ENCODE measurements at places on chromosomes 16 and 17.

- no peak for DNase-seq
Observed at GRCh38 chr17:76481071-76481655, 13.8 kb downstream of the AANAT start.

DNA sequence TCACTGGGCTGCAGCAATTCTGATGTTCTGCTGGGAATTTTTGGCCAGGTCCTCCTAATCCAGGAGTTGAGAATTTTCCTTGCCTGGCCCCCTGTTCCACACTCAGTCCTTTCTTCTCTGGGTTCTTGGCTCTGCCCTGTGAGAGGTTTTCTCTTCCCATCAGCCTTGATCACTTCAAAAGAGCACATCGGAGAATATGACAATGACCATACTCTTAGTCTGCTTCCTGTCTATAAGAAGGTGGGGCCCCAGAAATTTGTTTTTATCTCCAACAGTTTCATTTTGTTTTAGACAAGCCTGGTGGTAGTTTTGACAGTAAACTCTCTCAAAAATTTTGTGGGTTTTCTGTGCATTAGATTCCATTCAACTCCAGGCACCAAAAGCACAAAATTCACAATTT lies 70.7 kb downstream of the C17orf67 start:
- DNase-seq: no peak

DNA sequence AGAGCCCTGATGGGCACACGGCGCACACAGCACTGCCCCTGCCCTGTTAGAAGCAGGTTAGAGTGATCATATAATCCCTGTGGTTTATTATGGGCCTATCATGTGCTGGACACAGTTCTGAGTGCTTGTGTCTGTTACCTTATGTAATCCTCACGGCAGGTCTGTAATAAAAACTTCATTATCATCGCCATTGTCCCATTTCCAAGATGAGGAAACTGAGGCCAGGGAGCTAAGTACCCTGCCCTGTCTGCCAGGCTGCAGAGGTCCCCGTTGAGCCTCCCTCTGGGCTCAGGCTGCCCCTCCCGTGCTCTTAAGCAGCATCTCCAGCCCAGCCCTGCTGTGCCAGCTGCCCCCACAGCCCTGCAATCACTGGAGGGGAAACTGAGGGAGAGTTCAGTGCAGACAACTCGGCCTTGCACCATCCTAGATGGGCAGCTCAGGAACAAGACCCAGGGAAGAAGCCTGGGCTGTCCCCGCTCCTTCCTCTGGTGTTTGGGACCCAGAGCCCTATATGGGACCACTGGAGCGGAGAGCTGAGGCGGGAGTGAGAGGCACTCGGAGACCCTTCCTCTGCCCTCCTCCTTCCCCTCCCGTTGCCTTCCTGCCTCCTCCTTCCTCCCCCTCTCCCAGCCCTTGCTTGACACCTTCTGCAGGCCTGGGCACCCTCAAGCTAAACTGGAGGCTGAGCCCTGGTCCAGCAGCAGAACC lies 42.0 kb downstream of the WNT3 start:
- no peak for DNase-seq

DNA sequence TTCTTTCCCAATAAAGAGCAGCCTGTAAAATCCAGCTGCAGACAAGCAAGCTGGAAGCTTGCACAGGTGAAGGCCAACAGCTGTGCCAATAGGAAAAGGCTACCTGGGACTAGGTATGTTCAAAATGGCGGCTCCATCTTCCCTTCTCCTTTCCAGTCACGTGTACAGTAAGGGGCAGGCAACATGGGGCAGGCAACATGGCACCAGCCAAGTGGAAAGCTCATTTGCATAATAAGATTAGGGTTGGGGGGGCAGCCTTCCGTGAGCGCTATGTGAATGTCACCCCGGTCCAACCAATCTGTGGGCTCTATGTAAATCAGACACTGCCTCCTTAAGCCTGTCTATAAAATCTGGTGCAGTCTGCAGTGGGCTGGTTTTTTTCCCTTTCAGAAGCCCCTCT lies 31.3 kb downstream of the TVP23A start:
- no peak for DNase-seq

GRCh38 chr17:56125830-56126819 lies 27.1 kb upstream of the ANKFN1 start:
- DNase-seq: no peak

DNA sequence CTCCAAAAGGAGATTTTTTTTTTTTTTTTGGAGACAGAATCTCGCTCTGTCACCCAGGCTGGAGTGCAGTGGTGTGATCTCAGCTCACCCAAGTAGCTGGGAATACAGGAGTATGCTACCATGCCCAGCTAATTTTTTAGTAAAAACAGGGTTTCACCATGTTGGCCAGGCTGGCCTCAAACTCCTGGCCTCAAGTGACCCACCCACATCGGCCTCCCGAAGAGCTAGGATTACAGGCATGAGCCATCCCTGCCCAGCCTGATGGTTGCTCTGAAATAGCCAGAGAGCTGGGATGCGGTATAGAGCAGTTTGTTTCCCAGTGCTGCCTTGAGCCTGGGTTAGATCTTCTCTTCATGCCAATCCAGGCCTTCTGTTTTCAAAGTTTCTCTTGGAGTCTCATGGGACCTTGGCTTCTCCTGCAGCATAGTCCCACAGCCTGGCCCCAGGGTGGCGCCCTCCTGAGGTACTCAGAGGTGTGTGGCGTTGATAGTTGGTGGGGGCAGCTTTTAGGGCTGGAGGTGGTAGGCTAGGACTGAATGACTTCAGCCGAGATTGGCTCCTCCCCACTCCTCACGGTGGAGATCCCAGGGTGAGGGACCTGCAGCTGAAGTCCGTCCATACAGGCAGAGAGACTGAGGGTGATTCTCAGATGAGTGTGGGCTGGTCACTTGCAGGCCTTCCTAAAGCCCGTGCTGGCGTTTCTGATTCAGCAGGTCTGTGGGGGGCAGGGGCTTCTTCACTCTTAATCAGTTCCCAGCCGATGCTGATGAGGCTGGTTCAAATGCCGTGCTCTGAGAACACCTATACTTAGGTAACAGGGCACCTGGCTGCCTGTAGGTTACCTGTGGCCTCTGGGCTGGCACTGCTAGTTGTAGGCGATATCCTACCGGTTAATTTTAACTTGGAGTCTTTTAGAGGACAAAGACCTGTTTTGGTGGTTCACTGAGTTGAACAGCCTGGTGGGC lies 52.0 kb downstream of the TNFRSF13B start:
- DNase-seq: no peak

- no peak for DNase-seq
Observed at GRCh38 chr16:86018071-86018470, 119.1 kb downstream of the IRF8 start.

- DNase-seq: no peak
Observed at GRCh38 chr17:42122371-42123303, at the start of gene HSPB9. Gene HSPB9, plus strand, starts transcription at chr17:42122804. Its CDS starts 47 bp downstream, at chr17:42122851.

GRCh38 chr16:9412031-9412914 lies 320.8 kb downstream of the HAPSTR1 start:
- DNase-seq: no peak
